ENCODE measurements at places on chromosomes 5 and 9.
A peak's percentile ranks its signal among the peaks of the same experiment; 100 is the strongest.

GRCh38 chr5:122183098-122183787, 53.9 kb downstream of the ZNF474 start:
- DNase-seq = no peak

DNA sequence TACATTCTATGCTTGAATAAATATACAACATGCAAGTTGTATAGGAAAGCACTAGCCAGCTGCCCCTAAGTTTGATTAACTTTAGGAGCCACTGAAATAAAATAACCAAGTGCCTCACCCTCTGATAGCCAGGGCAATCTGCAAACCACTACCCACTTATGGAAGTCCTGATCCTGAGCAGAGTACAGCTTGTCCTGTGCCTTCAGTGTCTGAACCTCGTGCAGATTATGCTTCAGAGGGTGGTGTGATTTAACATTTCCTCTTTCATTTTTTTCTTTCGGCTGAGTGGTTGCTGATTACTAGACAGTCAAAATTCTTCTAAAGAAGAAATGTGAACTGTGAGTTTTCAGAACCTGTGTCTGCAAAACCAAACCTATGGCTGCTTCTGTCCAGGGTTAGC, 327.7 kb downstream of the PIK3R1 start:
- no peak for DNase-seq

GRCh38 chr5:39005566-39006232, 68.5 kb downstream of the RICTOR start:
- DNase-seq = peak; percentile 18

- DNase-seq = peak; percentile 83
These were observed 40.2 kb downstream of the RXRA start for GRCh38 chr9:134366223-134367031.

GRCh38 chr5:143258559-143259253, 144.8 kb downstream of the NR3C1 start:
- DNase-seq = no peak

GRCh38 chr5:156208271-156208670, 118.7 kb upstream of the SGCD start:
- no peak for DNase-seq

DNA sequence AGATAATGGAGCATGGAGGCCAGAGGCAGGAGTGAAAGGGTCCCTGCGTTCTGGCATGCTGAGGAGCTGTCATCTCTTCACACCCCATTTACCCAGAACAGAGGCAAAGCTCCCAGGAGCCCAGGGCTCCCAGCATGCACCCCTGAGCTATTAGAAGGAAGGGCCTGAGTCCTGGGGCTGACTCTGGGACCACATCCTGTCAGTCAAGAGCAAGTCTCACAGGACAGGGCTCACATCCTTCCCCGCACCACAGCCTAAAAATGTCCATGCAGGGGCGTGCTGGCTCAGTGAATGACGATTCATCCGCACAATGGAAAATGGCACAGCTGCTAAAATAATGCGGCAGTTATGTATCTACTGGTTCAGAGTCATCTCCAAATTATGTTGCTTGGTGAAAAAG, 31.4 kb downstream of the CAMK2A start:
- DNase-seq = no peak

DNA sequence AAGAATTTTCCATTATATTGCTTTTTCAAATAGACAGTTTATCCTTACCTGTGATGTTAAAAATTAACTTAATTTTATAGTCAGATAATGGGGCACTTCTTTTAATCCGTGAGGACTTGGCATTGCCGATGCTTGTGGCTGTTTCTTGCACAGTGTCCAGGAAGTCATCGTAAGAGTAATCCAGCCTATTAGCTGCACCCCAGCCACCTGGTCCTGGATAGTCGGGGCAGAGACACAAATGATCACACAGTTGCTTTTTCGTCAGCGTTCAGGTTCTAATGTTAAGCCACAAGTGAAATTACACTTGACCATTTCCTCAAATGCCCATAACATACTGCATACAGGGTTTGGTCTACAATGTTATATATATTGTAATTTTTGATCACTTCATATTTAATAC, 107.4 kb downstream of the SVEP1 start:
- peak; percentile 34 for DNase-seq

DNA sequence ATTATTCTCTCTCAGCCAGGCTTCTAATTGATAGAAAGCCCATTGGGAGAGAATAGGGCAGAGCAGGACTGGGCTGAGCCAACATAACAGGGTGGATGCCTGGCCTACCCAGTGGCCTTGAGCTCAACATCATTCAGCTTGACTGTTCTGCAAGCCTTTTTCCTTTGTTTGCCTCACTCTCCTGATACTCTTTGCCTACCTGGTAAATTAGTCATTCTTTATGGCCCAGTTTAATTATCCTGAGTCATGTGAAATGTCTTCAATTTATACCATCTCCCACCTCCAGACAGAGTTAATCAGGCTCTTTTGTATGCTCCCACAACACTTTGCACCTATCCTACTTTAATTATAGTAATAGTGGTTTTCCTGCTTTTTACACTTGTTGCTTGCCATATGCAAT, 13.6 kb downstream of the GLRA1 start:
- DNase-seq = no peak

GRCh38 chr9:85212209-85212608, 529.5 kb downstream of the AGTPBP1 start:
- no peak for DNase-seq

DNA sequence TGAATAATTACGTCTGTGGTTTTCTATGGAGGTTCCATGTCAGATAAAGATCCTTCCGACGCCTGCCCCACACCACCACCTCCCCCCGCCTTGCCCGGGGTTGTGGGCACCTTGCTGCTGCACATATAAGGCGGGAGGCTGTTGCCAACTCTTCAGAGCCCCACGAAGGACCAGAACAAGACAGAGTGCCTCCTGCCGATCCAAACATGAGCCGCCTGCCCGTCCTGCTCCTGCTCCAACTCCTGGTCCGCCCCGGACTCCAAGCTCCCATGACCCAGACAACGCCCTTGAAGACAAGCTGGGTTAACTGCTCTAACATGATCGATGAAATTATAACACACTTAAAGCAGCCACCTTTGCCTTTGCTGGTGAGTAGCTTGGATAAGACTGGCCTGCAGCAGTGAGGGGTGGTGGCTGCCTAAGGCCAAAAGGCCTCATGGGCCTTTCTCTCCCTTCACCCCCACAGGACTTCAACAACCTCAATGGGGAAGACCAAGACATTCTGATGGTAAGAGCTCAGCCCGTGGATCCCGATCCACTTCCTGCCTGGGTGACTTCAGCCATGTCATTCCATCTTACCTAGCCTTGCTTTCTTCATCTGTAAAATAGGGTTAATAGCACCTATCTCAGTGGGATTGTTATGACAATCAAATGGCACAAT, at the start of gene IL3:
TSS of gene IL3 (plus strand) at position 155 of the 661 bp plus-strand sequence. CDS start at position 207, 52 bp downstream.
- DNase-seq = no peak

- DNase-seq = peak; percentile 74
These were observed at the start of gene SMIM3 for GRCh38 chr5:150778517-150779396. Gene SMIM3 (plus strand): TSS chr5:150778757. CDS start chr5:150795441, 16,684 bp downstream.

DNA sequence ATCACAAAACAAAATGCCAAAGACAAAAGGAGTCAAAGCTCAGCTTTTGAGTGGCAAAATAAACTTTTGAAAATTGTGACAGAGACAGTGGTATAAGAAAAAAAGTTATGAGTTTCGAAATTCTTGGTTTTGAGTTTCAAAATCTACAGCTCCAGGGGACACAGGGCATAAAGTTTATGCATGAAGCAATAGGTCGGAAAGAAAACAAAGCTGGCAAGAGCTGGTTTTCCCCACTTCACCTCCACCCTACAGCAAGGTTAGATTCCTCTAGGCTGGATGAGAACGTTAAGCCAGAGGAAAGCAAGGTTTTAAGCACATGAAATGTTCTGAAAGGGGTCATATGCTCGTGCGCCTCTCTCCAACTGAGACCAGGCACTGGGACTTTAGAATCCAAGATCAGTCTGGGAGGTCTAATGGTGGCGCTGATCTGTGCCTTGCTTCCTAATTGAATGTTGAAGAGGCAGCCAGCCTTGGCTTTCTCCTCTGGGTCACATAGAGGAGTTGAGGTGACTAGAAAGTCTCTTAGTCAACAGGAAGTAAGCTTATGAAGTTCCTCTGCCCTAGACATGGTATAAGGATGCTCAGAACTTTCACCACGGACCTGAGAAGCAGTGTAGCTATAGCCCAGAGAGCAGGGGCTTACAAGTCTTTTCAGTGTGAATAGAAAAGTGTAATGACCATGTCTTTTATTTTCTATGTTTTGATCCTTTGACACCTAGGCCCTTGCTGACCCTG, 167.7 kb upstream of the DMAC1 start:
- no peak for DNase-seq

DNA sequence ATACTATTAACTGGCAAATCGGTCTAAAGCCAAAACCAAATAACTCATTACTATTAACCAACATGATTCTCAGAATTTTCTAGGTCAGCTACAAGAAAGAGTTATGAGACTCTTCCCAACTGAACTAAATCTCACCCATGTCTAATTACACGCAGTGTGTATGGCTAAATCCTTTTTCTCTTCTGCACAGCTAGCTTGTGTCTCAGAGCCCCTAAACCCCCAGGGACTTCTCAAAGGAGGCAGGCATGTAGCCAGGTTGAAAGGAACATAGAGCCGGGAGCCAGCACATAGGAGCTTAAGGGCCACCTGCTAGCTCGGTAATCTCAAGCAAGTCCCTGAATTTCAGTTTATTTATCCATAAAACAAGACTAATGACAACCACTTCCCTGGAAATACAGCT, 2.2 kb upstream of the GZMK start:
- no peak for DNase-seq

- no peak for DNase-seq
These were observed 37.1 kb upstream of the OLFM1 start for GRCh38 chr9:135050072-135050990.

- no peak for DNase-seq
These were observed 95.7 kb upstream of the EGFLAM start for GRCh38 chr5:38162625-38163024.

- DNase-seq = no peak
These were observed 510.0 kb downstream of the GADD45G start for GRCh38 chr9:90114641-90115425.

- no peak for DNase-seq
These were observed 191.8 kb downstream of the PRR16 start for GRCh38 chr5:120655828-120656435.

GRCh38 chr5:150052956-150053712, 33.2 kb downstream of the CSF1R start:
- no peak for DNase-seq

- no peak for DNase-seq
These were observed 125.3 kb downstream of the ROR2 start for GRCh38 chr9:91824601-91825305.

GRCh38 chr9:110601098-110601497, 21.6 kb upstream of the SVEP1 start:
- no peak for DNase-seq

GRCh38 chr5:132410451-132411303, 41.2 kb downstream of the SLC22A5 start:
- peak; percentile 77 for DNase-seq

DNA sequence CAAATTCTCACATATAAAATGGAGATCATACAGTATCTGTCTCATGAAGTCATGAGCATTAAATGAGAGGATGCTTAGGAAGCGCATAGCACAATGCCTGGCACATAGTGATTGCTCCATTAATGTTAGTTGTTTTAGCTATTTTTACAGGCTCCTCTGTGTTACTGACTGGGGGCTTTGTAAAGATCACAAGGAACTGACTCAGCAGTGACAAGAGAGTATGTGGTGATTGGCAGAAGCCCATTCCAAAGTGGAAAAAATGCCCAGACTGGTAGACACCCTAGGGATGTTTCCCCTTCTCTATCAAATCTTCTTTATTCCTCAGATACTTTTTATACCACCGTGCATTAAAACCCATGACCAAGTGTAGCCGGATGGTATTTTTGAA, 33.5 kb downstream of the ABLIM3 start:
- DNase-seq = no peak

GRCh38 chr5:149665416-149666175, 64.5 kb upstream of the PPARGC1B start:
- no peak for DNase-seq

- DNase-seq = peak; percentile 37
These were observed 134.0 kb downstream of the SNX18 start for GRCh38 chr5:54651482-54652076.

DNA sequence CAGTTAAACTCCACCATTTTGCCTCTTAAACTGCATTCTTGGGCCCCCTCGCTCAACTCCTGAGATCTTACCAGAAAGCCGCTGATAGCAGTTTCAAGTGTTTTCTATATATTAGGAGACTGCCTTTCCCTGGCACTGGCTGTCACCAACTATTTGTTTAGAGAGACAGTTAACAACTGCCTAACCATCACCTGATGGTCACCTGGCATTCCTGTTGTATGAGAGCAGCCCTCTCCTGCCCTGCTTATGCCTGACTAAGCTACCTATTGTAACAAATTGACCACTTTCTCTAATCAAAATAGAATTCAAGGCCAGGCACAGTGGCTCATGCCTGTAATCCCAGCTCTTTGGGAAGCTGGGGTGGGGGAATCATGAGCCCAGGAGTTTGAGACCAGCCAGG, 28.0 kb upstream of the SIL1 start:
- DNase-seq = no peak

DNA sequence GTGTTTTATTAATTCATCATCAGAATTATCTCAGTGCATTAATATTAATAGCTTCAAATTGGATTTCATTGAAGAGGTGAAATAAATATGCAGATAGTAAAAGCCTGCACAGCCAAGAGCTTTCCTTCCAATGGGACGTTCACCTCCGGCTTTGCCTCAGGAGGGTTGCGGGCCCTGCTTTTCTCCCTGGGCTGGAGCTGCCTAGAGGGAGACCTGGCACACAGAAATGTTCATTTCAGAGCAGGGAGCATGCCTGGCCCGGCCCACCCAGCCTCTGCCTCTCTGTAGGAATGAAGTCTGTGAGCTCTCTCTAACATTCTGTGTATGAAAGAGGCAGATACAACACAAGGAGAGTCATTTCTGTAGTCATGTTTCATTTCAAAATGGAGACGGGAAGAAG, 100.4 kb upstream of the IRX2 start:
- no peak for DNase-seq

DNA sequence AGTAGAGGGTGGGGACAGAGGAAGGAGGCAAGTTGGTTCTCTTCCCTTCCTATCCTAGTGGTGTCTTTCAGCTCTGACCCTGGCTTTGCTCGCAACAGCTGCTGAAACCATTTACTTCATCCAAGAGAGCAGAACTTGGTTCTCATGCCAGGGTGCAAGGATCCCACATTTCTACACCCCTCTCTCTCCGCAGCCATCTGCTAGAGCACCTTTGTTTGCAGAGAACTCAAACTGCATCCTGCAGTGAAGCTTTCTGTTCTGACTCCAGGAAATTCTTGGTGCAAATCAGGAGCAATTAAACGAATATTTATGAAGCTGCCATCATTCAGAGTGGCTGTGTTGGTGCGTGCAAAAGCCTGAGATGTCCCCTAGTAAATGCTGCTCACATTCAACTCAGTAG, 31.9 kb downstream of the NEUROG1 start:
- no peak for DNase-seq
